ENCODE measurements at places on chromosomes 2 and 18.

DNA sequence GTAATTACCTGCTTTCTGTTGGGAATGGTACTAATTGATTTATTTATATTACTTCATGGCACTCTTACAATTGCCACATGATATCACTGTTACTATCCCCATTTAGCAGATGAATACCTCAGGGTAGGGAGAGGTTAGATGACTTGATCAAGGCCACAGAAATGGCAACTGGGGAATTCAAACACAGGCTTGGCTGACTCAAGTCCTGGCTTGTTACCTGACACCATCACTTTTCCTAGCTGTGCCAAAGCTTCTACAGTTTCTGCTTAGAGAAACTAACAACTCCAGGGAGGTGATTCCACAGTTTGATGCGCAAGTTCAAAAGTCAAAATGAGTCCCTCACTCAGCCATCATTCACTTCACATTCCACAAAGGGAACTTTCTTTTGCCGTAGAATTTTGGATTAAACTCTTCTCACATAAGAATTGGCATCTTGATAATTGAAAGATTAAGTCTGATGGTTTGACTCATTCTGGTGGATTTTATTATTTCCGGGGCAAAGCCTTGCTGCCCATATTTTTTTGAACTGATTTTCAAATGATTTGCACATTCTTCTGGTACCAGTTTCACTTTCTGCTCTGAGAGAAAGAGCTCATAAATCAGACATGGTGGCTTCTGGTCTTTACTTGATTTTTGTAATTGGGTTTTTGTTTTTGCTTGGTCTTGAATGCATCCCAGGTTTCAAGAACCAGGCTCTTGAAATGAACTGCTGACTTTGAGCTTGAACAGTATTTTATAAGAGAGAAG, 656.8 kb downstream of the BCL11A start:
- DNase-seq, result no peak

DNA sequence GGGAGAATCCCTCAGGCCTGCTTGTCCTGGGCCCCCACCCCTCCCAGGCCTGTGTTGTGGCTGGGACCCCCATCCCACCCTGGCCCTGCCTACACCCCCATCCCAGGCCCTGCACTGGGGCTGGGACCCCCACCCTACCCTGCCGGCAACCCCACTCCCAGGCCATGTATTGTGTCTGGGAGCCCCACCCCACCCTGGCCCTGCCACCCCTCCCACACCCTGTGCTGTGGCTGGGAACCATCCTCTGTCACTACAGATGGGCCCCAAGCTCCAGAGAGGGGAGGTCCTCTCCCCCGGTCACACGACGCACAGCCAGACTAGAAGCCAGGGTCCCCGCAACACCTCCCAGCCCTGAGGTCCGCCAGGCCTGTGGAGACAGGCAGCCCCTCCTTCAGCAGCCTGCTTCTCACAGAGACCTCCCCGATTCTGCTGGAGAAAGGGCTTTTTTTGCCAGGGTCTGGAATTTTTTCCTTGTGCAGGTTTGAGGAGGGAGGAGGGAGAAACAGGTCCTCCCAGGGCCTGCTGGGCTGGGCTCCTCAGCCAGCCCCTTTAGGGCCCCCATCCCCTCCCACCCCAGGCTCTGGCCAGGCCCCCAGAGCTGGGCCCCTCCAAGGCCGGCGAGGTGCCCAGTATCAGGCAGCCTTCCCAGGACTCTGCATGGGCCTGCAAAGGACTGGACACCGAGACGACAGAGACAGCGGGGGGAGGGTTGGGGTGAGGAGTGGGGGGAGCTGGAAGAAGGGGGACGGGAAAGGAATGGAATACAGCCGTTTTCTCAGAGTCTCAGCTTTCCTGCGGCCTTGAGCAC, 28.0 kb downstream of the KIF1A start:
- no peak for DNase-seq

DNA sequence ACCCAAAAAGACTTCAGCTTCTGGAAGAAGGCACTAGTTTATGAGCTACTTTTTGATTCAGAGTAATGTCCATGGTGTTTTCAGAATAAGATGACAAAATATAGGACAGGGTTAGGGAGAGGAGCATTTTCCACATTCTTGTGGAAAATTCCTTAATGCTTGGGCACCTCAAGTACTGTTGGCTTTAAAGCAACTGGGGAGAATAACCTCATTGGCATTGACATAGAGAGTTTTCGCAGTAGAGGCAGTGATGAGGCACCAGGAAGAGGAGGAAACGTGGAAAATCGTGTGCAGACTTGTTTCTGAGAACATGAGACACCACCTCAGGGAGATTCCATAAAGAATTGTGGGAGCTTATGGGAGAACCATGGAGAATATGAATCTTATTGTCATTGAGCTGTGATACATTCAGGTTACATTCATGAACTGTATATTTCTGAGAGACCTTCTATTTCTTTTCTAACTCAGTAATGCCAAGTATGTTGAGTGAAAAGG, 929.0 kb upstream of the NRXN1 start:
- DNase-seq, result no peak

DNA sequence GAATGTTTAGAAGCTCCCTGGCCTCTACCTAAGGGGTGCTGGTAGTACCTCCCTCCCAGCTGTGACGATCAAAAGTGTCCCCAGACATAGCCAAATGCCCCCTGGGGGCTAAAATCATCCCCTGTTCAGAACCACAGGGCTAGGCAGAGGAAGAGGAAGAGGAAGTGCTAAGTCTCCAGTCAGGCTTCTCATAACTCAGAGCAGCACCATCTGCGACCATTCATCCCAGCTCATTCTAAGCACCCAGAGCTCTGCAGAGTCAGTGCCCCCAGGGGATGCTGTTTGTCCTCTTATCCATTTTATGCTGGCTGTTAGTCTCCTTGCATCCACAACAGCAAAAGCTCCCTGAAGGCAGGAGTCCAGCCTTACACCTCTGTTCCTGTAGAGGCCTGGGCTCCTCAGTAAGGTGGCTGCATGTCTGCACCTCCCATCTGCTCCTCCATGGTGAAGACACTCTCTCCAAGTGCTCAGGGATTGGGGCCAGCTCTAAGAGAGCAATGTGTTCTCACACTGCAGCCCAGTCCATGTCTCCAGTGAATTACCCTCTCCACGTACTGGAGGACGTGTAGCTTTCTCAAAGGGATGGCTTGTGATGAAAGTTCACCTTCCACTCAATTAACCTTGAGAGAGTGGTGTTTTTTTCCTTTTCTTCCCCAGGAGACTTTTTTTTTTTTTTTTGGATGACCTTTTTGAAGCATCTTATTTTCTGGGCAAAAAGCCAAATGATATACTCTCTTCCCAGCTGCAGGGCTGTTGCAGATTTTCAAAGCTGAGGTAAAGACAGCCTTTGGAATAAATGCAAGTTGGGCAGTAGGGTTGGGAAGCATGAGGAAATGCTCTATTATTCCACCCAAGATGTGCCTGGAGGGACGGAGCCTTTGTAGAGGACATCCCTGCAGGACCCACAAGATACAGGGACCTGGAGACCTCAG, 158.9 kb upstream of the SLC14A2 start:
- DNase-seq, result no peak

DNA sequence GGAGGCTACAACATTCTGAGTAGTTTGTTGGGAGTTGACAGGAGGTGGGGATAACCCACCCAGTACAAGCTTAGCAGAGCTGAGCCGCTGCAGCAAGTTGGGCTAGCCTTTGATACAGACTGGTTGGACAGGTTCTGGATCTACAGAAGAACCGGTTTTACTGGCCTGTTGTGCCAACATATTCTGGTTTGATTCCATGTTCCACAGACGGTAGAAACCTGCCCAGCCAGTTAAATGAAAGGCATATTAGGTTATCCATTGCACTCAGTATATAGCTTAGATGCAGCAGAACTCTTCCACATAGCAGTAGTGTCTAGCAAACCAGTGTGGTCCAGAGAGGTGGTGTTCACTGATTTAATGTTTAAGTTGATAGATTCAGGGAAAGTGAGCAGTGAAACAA, 19.3 kb upstream of the RBBP8 start:
- no peak for DNase-seq

DNA sequence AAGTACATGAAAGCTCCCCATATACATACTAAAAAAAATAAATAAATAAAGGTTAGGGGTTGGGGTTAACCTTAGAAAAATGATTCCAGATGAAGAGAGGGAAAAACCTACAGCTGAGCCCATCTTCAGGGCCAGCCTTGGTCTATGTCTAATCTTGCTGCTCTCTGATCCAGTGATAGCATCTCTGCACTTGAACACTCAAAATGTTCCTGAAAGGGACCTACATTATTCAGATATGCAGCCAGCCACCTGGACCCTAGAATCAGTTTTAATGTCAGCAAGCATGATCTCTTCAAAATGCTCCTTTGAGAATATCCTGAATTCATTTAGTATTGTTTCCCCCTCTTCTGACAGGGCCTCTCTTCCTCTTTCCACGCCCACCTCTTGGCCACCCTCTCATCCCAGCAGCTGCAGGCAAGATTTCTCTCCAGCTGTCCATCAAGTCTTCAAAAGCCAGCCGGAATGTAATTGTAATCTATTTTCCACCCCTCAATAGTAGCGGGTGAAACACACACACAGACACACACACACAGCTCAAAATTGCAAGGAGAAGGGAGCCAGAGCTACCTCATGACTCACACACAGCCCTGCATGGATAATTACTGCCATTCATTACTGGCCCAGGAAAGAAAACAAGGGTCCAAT, 135.5 kb downstream of the MYO3B start:
- peak; percentile 17 for DNase-seq

- DNase-seq, result no peak
Observed at GRCh38 chr2:174635015-174635593, 37.5 kb upstream of the WIPF1 start.

GRCh38 chr18:36572135-36572856, 256.5 kb downstream of the TPGS2 start:
- DNase-seq, result peak; percentile 54

GRCh38 chr2:205766779-205767359, 84.6 kb downstream of the NRP2 start:
- peak; percentile 76 for DNase-seq

DNA sequence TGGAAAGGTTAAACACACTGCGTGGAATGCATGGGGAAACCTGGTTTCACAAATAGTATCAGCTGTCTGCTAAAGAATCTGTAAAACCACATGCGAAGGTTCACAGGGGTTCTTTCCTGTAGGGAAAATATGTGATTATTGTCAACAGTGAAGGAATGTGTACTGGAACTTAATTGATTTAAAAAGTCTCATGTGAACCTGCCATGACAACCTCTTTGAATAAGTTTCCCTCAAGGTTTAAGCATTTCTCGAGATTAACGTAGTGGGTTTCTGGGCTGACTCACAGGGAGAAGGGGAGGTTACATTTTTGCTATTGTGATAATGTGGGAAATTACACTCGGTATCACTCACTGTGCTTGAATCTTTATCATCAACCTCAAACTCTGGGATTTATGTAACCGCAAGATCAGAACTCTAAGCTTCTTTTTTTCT, 28.2 kb upstream of the IL1R1 start:
- no peak for DNase-seq

- no peak for DNase-seq
Observed at GRCh38 chr2:187617905-187618304, 63.7 kb upstream of the TFPI start.

GRCh38 chr2:168136392-168136977, 110.9 kb downstream of the STK39 start:
- DNase-seq, result peak; percentile 45

DNA sequence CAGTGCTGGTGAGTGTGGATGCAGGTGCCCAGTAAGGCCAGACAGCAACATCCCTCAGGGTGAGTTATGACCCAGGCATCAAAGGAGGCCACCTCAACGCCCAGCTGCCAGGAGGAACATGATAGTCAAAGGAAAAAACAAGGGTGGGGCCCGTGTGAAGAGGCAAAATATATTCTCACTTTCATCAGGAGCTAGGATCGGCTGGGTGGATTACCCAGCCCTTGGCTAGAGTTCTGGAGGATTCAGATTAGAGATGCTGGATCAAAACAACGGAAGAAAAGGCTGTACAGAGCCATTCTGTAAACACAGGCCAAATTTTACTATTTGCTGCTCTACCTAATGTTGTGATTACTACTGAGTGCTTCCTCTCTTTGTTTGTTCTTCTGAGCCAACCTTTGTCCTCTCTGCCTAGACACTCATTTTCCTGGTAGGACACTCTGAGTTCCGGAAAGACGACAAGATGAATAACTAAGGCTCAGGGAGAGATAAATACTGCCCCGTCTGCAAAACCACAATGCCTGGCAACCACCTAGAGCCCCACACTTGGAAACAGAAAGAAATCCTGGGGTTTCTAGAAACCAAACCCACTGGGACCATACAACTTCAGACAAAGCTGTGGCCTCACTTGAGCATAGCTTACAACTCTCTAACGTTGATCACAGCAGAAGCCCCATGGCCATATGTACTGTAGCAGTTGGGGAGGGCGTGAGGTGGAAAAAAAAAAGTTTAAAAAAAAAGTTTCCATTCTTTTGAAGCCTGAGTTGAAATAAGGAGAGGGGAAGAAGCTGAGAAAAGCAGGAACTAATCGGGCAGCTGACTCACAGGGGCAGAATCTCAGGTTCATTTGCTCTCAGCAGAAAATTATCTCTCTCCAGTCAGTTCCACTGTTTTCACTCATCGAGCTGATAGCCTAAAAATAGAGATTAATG, 17.8 kb upstream of the PMAIP1 start:
- no peak for DNase-seq

DNA sequence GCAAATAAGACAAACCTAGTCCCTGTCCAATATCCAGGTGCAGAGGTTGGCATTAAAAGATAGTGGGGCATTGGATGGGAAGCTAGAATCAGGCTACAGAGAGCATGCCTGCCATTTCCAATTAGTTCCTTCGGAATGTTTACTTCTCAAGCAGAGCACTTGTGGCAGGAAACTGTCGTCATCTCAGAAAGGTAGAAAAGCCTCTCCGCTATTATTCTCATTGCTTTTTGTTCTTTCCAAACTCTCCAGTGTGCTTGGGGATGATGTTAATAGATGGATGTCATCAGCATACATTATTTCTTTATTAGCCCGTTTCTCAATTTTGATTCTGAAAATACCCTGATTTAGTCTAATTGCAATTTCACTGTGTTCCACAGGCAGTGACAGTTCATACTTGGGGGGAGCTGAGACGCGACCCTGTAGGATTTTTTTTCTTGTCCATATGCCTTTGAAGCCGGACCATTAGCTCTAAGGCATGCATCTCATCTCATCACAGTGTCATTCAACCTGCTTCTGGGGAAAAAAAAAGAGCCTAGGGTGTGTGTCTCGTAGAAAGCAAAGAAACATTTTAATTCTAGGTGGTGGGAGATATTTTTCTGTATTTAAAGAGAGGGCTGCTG, 7.7 kb downstream of the ASB18 start:
- DNase-seq, result no peak

DNA sequence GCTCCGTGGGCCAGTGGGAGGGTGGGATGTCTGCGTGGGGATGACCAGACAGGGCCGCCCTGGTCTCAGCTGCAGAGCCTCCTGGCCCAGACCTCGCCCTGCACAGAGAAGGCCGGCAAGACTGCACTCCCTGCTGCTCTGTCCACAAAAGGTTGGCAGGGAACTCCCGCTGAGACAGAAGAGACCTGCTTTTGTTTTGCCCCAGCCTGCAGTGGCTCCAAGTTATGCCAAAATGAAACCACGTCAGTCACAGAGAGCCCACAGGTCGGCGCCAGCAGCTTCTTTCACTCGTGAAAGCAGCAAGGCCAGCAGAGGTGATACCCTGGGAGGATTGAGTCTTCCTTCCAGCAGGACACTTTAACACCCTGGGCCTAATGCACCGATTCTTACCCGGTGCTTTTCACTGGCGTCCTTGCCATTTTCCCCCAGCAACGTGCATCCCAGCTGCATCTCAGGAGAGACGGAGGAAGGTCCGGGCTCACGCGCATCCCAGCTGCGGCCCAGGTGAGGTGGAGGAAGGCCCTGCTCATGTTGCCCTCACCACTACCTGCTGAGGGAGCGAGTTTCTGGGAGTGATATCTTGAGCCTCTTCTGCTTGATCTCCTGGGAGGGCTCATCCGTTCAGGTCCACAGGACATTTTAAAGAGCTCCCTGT, 22.1 kb upstream of the CTDP1 start:
- DNase-seq, result no peak

- no peak for DNase-seq
Observed at GRCh38 chr18:58533766-58534165, 95.1 kb downstream of the ALPK2 start.
